ENCODE measurements at places on chromosomes 3 and 15.

GRCh38 chr3:10023587-10024310, 2.5 kb upstream of the FANCD2 start:
- DNase-seq = no peak

GRCh38 chr3:124747111-124747981, 17.1 kb downstream of the UMPS start:
- no peak for DNase-seq

DNA sequence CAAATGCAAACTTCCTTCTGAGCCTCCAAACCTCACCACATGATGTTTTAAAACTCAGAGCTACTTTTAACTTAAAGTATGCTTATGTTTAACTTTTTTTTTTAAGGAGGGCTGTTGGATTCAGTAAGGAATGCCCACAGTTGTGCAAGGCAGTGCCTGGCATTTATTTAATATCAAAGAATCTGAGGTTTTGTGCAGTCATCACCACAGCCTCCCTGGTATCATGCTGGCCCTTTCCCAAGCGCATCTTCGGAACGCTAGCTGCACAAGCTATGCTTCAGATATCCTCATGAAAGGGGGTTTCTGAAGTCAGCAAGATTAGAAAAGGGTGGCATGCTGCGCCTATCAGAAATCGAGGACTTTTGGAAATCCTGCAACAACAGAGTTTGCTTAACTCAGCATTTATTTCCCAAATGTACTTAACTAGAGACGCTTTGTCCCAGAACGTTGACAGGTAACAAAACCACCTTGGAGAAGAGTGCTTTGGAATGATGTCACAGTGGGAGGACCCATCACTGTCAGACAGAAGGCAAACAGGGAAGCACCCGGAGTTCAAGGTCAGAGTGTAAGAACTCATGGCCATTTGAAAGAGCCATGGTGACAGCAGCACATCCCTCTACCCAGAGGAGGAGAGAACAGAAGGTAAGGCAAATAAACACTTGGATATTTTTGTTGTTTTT, 120.2 kb upstream of the IGF1R start:
- no peak for DNase-seq

DNA sequence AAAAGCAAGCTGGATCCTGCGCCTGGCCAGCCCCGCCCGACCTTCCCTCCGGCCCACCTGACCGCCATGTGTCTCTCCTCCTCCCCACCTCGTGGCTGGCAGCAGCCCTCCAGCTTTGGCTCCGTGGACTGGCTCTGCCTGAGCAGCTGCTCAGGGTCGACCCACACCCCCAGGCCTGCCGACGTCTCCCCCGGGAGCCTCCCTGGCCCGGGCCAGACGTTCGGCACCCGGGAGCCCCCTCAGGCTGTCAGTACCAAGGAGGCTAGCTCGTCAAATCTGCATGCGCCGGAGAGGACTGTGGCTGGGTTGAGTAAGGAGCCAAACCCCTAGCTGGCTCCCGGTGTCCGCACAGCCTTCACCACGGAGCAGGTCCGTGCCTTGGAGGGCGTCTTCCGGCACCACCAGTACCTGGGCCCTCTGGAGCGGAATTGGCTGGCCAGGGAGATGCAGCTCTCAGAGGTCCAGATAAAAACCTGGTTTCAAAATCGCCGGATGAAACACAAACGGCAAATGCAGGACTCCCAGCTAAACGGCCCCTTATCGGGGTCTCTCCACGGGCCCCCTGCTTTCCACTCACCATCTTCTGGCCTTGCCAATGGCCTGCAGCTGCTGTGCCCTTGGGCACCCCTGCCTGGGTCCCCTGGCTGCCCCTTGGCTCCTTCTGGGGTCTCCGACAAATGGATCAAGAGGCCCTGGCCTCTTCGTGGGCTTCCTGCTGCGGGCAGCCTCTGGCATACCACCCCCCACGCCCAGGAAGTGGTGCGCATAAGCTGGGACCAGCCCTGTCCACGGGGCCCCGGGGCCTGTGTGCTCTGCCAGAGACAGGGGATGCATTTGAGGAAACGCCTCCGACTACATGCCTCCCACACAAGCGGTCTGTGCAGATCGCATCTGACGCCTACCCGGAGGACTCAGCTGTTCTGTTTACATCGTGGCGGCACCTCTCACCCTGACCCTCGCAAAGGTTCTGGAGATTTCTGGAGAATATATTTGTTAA, 345.0 kb downstream of the ZNF385D start:
- DNase-seq = no peak

GRCh38 chr3:96000966-96001365, 813.4 kb upstream of the EPHA6 start:
- no peak for DNase-seq

DNA sequence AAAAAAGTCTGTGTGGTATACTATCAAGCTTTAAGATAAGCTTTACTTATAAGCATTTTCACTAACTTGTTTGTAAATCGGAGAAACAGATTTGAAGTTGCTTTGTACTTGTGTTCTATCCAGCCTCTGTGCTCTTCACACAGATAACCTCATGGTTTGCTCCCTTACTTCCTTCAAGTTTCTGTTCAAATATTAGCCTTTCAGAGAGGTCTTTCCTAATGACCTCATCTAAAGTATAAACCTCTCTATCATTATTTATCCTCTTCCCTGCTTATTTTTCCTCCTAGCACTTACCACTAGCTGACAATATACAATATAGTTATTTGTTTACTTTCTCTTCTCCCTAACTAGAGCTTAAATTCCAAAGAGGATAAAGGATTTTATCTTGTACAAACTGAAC, 180.0 kb downstream of the CBLB start:
- DNase-seq = no peak

DNA sequence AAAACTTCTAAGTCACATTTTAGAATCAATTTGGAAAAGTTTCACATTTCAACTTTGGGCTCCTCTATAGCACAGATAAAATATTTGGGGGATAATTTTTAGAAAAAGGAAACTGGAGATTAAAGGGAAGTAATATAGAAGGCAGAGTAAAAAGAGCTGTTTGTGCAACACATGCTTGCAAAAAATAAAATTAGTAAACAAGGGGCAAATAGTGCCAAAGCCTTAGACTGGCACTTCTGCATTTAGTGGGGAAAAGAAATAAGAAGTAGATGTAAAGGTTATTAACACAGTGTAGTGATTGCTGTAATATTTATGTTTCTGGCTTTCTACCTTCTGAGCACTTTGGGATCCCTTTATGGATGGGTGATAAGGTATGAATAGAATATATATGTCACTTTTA, 246.6 kb downstream of the CBLB start:
- no peak for DNase-seq

DNA sequence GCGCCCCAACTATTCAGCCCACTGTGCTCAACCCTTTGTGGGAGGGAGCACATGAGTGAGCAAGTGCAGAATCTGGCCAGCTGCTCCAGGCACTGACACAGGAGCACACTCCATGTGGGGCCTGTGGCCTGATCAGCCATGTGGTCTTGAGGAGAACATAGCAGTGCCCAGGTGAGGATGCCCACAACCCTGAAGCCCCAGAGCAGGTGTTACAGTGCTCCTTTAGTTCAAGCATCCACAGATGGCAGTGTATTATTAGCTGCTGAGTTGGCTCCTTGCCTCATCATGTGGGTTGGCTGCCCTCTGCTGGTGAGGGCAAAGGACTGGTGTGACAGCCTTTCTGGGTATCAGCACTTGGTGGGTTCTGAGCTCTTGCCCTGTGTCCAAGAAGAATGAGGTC, 1588.2 kb downstream of the SI start:
- no peak for DNase-seq

DNA sequence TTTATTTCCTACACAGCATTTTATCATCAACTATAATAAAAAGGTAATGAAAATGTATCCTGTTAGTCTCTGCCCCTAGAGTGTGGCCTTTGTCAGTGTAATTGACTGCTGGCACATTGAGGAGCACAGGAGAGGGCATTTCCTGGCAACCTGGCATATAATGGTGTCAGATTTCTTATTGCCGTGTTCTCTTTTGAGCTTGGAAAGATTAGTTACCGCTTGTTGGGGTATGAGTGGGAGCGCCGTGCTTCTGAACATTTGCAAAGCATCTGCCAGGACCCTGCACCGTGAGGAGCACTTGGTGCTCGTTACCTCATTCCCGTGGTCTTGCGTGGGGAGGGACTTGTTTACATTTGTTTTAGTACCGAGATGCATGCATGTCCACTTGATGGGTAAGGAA, 124.4 kb downstream of the PTPRG start:
- no peak for DNase-seq

DNA sequence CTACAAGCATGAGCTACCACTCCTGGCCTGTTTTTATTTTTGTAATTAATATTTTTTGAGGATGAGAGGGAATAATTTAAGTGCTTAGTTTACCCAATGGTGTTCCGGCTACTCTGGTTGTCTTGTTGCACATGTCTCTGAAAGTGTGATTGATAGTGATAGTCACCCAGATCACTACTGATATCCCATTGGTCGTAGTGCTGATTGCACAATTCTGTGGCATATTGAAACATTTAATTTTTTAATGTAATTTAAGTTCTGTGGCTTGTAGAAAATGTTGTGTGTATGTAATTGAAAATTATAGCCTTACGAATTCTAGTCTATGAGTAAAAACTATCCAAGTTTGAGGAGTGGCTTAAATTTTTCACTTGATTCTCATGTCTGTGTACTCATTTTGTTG, 11.9 kb downstream of the ARIH2 start:
- no peak for DNase-seq

DNA sequence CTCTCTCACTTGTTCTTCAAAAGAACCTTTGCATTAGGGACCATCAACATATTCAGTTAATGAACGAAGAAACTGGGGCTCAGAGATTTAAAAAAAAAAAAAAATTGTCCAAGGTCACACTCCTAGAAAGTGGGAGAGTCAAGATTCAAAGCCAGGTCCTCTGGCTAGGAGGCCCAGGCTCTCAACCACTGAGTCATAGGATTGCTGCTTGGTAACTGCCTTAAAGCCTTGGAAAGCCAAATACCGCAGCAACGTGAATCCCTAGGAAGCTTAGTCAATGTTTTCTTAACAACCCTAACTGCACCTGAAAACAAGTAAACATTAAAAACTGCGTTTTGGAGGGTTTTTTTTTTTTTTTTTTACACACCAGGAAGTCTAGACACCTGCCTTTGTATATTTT, 156.8 kb downstream of the WNT5A start:
- DNase-seq = no peak

DNA sequence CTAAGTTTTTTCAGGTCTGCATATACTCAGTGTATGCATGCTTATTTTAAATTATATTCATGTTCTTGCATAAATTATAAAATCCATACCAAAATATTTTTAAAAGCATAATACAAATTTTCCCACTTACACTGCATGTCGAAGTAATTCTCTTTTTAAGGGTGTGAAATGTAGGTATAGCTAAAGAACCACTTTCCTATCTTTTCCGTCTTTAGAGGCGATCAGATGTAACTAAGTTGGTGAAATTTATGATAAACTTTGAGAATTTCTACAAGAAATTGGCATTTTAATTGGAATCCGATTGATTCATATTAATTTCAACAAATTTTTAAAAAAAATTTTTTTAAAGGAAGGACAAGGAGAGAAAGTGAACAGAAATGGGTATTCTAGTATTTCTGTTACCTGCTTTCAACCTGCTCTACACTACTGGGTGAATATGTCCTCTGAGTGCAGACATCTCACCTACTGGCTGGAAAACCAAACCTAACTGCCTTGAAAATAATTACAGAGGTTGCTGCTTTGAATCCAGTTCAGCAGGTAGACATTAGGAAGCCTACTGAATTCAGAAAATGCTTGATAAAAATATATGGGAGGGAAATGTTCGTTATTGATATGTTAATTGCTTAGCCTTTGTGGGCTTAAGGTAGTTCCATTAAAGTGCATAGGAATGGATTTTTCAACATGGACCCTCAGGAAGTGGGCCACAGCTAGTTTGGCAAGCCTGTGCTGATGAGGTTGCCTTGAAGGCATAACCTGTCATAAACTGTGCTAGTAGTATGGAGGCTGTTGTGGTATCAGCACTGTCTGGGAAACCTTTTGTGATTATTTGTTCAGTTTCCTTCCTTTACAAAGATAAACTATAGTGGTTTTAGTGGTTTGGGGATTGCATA, 5.1 kb downstream of the TRIM71 start:
- no peak for DNase-seq

GRCh38 chr3:31064021-31064420, 169.6 kb upstream of the GADL1 start:
- DNase-seq = no peak

DNA sequence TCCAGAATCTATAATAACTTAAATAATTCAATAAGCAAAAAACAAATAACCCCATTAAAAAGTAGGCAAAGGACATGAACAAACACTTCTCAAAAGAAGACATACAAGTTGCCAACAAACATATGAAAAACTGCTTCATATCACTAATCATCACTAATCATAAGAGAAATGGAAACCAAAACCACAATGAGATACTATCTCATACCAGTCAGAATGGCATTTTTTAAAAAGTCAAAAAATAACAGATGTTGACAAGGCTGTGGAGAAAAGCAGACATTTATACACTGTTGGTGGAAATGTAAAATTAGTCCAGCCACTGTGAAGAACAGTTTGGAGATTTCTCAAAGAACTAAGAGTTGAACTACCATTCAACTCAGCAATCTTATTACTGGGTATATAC, 19.5 kb upstream of the ZMAT3 start:
- no peak for DNase-seq

DNA sequence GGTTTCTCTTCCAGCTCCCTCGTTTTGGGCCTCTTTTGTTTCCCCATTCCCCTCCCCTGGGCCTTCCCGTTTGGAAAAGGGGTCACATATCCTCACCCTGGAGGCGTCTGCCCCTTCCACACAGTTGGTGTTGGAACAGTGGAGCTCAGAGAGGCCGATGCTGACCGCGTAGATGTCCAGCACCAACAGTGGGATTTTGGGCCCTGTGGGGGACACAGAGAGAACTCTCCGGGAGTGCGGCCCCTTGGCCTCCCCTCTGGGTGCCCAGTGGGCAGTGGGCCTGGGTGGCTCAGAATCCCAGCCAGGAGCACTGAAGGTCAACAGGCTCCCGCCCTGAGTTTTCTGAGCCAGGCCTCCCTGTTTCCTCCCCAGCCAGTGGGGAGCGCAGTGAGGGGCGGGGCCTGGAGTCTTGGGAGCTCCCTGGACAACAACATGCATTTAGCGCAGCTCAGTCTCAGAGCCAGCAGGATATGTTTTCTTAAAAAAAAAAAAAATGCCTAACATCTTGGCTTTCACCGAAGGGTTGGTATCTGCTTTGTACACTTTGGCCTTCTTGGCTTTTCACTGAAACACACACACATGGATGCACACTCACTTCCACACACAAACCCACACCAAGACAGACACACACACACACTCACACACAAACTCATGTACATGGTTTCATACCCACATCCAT, 670 bp upstream of the ISLR start:
- DNase-seq = no peak

GRCh38 chr3:35651851-35652250, 12.5 kb downstream of the ARPP21 start:
- DNase-seq = no peak

DNA sequence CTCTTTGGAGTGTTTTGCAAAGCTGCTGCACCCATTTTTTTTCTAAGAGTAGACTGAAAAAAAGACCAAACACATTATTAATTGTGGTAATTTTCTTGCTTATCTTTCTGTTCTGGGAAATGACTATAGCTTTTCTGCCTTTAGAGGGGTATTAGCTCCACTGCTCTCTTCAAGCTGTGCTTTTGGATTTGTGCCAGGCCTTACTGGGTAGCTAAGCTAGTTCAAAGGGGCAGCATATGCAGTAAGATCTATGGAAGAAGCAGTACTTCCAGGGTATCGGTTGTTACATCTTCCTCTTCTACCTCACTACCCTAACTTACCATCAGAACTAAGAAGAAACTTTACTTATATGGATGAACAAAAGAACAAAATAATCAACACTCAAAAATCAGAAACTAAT, 28.7 kb upstream of the ARIH1 start:
- DNase-seq = no peak

- DNase-seq = no peak
These were observed 70.3 kb upstream of the IQSEC1 start for GRCh38 chr3:13143381-13144004.

- no peak for DNase-seq
These were observed 45.0 kb upstream of the PCSK6 start for GRCh38 chr15:101534376-101534970.
